Inflammatory macrophage treated with lipopolysaccharide for 4 hours (primary cell): ENCODE measurements at places on chromosomes 16 and 17.

GRCh38 chr17:16287563-16288027, 65.7 kb downstream of the CENPV start:
- DNase-seq = peak; percentile 89

DNA sequence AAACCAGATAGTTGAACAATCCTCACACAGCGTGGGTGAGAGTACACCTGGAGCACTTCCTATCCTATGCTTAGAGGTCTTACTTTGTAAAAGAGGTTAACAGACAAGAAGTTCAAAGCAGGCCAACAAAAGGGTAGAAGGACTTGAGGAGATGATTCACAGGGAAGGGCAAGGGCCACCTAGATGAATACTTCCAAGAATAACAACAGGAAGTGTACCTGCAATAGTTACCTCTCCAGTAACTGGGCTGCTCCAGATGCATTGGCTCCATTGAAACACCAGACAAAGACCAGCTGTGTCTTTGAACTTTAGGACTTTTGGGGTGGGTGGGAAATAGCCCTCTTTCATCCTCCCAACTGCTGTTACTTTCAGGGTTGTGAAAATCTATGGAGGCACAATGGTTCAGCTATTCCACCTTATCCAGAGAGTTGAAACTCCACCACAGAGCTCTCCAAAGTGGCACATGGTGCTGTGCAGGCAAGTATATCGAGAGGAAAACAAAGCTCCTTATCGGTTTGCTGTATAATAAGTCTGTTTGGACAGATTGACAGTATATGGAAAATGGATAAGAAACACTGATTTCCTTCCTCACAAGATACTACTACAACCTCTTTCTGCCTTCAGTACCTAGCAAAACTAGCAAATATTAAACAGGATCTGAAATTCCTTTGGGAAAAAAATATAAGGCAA, 22.7 kb downstream of the RNF43 start:
- no peak for DNase-seq

DNA sequence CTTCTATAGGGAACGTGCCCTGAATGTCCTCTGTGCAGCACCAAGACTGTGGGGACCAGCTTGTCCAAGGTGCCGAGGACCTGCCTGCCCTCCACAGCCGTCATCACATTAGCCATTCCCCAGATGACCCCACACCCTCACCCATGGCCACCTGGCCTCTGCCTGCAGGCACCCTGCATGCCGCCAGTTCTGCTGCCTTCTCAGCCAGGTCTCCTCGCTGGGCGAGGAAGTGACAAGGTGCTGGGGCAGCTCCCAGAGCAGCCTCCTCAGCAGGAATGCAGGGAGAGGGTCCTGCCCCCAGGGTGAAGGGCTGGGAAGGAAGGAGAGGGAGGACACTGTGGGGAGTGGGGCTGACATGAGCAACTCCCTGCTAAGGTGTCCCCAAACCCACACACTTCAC, 18.6 kb upstream of the C16orf78 start:
- no peak for DNase-seq

GRCh38 chr17:42985225-42985624, 4.9 kb downstream of the RUNDC1 start:
- peak; percentile 92 for DNase-seq

- DNase-seq = no peak
Observed at GRCh38 chr17:39973496-39973895, 7.1 kb upstream of the PSMD3 start.

DNA sequence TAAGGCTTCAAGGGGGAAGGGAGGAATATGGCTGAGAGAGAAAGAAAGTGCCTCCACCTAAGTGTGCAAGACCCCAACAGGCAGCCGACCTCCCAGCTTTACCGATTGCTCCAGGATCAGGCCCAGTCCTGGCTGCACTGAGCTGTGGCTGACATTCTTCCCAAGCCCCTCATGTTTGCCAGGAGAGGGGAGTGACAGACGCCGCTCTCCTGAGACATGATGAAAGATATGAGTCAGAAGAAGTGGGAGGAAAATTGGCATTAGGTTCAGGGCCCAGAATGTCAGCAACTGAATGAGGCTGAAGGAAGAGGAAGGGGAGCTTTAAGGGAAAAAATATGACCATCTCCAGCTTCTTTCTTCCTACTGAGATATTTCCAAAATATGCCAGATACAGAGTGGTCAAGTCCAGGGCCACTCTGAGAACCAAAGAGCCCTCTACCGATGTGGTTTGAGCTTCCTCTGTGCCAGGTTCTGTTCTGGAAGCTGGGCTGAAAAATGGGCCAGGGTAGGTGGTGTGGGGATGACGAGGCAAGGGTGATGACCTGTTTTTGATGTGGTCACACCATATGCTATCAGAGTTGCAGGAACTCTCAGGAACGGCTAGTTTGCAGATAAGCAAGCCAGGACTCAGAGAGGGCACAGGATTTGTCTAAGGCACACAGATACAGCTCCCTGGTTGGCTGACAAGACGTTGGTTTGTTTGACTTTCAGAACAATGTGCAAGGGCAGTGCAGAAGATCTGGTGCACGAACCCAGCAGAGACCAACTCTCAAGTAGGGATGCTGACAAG, 176.7 kb downstream of the SOX9 start:
- no peak for DNase-seq

DNA sequence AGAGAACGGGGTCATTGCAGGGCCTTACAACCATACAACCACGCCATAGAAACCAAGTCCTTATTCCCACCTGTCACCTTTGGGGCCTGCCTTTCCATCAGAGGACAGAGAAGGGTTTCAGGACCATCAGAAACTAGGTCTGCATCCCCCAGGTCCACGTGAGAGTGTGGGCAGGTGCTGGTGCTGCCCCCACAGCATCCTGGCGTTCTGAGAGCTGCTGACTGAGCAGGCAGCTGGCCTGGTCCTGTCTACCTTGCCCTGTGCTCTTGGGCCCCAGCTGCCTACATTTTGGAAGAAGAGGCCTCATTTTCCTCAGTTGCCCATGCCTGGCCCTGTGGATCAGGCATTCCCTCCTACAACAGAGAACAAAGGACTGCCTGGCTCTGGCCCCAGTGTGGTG, 21.6 kb downstream of the ZNF276 start:
- no peak for DNase-seq

GRCh38 chr17:66840061-66840460, 5.1 kb downstream of the CACNG5 start:
- DNase-seq = no peak

DNA sequence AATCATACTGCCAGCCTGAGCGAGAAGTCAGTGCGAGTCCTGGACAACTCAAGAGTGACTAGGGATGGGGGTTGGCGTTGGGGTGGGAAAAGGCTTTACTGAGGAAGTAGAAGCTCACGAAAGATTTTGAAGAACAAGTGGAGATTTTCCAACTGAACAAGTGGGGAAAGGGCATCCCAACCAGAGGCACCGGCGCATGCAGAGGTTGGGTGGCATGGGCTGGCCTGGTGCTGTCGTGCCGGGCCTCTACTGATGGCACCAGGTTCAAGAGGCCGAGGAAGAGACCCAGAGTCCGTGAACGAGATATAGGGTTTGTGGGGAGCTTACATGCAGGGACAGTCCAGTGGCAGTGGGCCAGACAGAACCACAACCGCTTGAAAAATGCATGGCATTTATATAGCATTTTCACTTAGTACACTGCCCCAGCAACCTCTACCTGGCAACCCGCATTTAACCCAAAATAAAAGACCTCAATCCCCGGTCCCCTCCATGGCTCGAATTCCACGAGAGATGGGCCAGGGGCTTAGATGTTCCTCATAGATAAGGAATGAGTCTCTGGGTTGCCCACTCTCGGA, 7.7 kb upstream of the ITGA3 start:
- no peak for DNase-seq

DNA sequence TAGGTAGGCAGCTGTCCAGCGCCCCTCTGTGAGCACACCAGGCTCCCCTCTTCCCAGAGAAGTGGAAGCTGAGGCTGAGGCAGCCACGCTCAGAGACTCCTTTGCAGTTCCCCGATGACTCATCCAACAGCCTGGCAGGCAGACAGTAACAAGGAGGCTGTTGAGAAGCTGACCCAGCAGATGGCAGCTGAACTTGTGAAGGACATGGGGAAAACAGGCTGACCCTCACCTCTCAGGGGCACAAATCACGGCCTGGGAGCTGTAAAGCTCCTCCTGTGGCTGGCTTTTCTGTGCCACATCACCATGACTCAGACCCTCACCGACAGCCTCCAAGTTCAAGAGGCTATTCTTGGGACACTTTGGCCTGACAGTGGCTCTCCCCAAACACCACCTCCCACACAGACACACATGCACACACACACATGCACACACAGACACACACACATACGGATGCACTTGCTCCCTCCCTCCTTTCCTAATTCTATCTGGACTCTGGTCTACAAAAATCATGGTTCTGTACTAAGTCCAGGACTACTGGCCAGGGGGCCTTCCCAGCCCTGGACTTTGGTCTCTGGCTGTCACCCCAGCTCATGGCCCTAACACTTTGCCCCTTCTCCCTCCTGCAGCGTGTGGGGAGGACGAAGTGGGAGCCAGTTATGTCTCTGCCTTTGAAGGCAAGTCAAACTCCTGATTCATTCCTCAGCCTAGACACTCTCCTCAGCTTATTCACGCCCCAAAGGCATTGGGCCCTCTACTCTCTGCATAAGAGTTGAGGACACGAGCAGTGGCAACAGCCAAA, 23.2 kb downstream of the MAP3K14 start:
- DNase-seq = peak; percentile 85

- DNase-seq = peak; percentile 67
Observed at GRCh38 chr16:80824623-80825364, 20.4 kb upstream of the CDYL2 start.

DNA sequence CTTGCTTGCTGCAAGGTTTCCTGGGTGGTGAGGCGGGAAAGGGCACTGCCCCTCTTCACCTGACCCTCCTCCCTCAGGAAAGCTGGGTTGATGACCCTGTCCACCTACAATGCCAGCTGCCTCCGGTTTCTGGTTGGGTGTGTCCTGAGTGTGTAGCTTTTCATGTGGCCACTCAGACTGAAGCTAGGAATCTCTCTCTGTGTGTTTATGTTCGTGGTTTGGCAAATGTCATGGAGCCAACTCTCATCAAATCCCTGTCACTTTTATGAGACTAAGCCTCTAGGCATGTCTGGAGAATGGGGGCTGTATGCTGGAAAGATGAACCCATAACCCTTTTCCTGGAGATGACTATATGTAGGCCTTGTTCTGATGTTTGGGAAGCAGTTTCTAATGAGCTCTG, 17.1 kb downstream of the PLEKHG4 start:
- DNase-seq = no peak

- no peak for DNase-seq
Observed at GRCh38 chr17:5468075-5468473, 708 bp downstream of the DHX33 start.
